ENCODE measurements at places on chromosomes 4 and X.

GRCh38 chr4:89269121-89269666, 38.4 kb downstream of the GPRIN3 start:
- no peak for DNase-seq

- DNase-seq, result no peak
Observed at GRCh38 chr4:87116231-87116630, 104.2 kb downstream of the KLHL8 start.

GRCh38 chr4:147103403-147103946, 157.8 kb upstream of the TTC29 start:
- DNase-seq, result no peak

DNA sequence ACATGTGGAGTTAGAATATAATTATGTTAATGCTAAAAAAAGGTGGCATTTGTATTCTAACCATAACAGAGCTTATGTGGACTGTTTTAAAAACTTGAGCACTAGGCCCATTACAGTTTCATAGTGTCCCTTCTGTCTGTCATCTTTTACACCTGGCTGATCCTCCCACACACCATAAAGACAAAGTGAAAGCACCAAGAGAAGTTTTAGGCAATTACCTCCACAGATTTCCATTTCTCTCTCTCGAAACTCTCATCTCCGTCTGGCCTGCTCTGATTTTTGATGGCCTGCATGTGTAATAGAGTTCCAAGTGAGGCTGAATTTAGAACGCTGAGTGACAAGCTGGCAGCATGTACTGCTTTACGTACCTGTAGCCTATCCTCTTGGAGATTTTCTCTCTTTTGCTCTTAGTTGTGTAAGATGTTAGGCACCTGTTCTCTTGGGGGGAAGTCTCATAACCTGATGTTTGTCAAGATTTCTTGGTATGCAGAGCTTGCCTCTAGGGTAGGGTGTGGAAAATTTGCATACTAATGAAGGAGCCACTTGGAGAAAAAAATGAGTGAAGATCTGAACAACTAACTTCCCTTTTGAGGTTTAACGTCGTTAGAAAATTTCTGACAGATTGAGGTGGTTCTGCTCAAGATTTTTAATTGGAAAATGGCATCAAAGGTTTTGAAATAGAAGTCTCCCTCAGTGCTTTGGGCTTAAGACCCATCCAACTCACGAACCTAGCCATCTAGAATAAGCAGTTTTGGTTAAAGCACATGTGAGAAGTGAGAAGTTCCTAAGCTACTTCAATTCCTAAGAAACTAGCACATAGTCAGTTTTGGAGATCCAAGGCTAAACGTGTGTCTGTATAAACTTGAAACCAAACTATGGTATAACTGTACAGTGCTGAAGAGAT, 57.6 kb upstream of the RAP1GDS1 start:
- no peak for DNase-seq

DNA sequence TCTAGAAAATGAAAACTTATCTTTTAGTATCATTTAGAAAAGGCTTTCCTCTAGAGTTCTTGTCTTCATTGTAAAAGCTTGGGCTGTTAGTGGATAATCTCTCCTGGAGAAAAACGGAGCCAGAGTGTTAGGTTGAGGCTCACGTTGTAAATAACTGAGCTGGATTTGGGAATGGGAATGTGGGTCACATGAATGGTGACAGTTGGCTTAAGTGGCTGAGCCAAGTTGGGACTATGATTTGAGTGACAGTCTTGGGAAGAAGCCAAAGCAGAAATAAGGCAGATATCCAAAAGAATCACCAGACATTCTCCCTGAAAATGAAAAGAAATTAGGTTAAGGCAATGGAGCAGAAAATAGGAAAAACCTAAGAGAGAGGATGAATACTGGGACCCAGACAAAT, 33.6 kb upstream of the PDGFC start:
- no peak for DNase-seq
